Activated T-cell treated with anti-CD3 and anti-CD28 coated beads, Interleukin-2, amount 50 U/mL, for 72 hours (primary cell): ENCODE measurements at places on chromosomes 6 and 20. TPM values are rescaled to one million over a fixed set of nuclear protein-coding genes. Genes with fewer than 3 reads are reported as not detected.

The FOXS1 gene
- total RNA-seq: not detected

The THBD gene
- not detected for total RNA-seq

The BNIP5 gene
- not detected for total RNA-seq

The TREML1 gene
- total RNA-seq: not detected

DNA sequence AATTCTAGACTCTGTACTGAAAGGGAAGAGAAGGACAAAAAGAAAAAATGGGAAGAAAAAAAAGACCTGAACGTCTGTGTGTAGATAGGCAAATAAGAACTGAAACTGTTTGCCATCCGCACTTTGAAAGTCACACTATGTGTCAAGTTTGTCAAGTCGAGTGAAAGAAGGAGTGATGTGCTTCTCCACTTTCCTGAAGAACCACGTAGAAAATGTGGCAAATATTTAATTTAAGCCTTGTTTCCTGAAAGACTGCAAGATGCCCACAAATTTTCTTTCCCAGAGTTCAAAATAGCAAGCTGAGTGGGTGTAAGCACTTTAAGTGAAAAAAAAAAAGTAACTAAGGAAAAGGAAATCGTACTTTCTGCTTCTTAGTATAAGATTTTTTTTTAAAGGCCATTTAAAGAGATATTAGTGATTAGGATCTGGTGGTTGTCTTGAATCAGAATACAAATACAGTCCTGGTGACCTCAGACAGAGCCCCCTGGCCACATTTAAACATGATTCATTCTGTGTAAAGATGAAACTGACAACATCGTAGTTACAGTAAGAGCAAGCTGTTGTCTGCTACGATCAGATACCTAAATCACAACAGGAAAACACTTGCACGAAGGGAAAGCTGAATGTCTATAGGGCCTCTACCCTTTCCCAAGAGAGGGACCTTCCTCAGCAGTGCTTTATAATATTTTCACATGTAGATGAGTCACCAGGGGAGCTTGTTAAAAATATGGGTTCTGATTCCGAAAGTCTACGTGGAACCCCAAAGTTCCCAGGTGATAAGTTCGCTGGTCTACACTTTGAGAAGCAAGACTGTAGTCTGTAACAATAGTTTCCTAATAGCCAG is 102.3 kb downstream of the HIVEP2 start:
- DNase-seq: peak; percentile 65

DNA sequence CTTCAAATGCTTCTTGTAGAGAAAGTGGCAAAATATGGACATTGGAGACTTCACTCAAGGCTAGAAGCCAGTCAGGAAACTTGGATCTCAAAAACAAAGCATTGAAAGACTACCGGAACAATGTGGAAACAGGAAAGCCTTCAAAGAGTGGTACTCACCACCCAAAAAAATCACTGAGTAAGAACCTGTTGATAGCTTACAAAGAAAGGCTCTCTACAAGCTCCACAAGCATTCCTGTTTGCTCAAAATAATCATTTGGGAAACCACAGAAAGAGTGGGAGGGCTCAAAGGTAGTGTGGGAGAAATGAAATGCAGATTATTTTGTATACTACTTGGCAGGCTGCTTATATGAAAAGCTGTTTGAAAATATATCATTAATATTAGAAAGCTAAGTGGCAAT is 9.5 kb upstream of the DST start:
- DNase-seq: no peak

DNA sequence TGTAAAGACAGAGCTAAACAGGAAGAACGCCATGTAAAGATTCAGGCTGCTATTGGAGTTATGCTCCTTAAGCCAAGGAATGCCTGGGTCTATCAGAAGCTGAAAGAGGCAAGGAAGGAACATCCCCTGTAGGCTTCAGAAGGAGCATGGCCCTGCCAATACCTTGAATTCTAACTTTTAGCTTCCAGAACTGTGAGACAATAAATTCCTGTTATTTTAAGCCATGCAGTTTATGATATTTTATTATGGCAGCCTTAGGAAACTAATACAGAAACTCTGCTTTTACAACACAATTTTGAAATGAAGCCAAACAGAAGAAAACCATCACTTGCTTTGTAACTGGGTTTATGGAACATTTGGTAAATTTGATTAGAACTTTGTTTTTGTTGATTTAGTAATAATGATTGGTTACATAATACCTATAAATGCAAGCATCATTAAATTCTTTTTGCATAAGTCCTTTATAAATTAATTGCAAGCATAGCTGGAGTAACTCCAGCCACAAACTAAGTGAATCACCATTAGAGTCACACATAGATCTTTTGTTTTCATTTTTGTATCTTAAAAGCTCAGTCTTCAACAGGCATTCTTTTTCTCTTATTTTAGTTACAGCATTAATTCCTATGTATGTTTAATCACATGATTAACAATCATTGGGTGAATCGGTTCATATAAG is 33.5 kb upstream of the TSPYL1 start:
- DNase-seq: no peak

- DNase-seq: peak; percentile 56
Measured at GRCh38 chr6:131685266-131685780, 15.9 kb downstream of the OR2A4 start.

DNA sequence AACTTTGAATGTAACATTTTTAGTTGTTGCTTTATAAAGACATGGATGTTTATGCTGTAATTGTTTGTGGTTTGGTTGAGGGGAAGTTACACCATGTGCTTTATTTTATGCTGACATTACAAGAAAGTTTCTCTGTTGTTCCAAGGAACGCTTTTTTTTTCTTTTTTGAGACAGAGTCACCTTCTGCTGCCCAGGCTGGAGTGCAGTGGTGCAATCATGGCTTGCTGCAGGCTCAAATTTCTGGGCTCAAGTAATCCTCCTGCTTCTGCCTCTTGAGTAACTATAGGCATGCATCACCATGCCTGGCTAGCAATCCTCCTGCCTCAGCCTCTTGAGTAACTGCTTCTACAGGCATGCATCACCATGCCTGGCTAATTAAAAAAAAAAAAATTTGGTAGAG is 21.0 kb upstream of the IFNGR1 start:
- no peak for DNase-seq

- DNase-seq: no peak
Measured at GRCh38 chr6:157652601-157653363, 170.3 kb upstream of the SNX9 start.

DNA sequence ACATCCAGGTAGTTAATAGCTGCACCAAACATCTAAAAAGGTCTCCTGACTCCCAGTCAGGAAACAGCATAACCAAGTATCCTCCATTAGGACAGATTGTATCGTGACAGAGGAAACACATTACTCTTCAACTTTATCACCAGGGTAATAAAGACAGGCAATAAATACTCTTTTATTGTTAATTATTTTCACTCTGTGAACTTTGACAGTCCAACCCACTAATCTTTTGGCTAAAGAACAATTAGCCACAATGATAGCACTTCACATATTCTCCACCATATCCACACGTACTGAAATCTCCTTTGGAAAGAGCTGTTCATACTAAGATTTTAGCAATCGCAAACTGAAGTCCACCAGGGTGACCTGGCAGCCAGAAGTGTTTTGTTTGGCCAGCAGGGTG is 46.4 kb downstream of the ARHGAP18 start:
- DNase-seq: no peak

DNA sequence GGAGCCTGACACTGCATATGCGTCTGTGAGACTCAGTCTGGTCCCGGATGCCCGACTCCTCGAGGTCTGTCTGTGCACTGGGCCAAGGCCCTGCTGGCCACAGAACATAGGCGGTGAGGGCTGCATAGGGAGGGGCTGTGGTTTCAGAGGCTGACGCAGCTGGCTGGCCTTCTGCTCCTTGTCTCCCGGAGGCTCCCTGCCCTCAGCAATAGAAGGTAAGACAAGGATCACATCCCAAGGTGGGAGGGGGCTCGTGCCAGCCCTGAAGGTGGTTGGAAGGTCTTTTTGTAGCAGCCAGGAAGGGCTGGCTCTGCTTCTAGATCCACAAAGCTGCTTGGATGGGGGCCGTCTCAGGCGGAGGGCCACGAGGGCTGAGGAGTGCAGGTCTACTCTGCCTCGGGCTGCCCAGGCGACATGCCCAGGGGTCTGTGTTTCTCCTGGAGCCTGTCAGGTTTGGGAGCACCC is 239.8 kb upstream of the SULF2 start:
- no peak for DNase-seq

GRCh38 chr20:47662483-47663353 is 122.6 kb downstream of the SULF2 start:
- no peak for DNase-seq
